Sigmoid colon (tissue), 7 donors: ENCODE measurements at places on chromosomes 11 and 22. TPM values are rescaled to one million over a fixed set of nuclear protein-coding genes. Genes with fewer than 3 reads are reported as not detected.

- H3K27ac ChIP-seq = no peak overlapping the region
- H3K27me3 ChIP-seq = no peaks in the 10 kb centered on the region
- no peak overlapping the region for H3K4me3 ChIP-seq
- DNase-seq = no peak
These were observed 278.4 kb upstream of the PDGFD start for GRCh38 chr11:104442321-104442720.

- no peak overlapping the region for H3K27ac ChIP-seq
- no peaks in the 10 kb centered on the region for H3K36me3 ChIP-seq
- H3K4me1 ChIP-seq = no peaks in the 10 kb centered on the region
These were observed 3.5 kb downstream of the CLDN5 start for GRCh38 chr22:19520566-19521305.

Gene NFAM1
- total RNA-seq = 1.8 TPM

DNA sequence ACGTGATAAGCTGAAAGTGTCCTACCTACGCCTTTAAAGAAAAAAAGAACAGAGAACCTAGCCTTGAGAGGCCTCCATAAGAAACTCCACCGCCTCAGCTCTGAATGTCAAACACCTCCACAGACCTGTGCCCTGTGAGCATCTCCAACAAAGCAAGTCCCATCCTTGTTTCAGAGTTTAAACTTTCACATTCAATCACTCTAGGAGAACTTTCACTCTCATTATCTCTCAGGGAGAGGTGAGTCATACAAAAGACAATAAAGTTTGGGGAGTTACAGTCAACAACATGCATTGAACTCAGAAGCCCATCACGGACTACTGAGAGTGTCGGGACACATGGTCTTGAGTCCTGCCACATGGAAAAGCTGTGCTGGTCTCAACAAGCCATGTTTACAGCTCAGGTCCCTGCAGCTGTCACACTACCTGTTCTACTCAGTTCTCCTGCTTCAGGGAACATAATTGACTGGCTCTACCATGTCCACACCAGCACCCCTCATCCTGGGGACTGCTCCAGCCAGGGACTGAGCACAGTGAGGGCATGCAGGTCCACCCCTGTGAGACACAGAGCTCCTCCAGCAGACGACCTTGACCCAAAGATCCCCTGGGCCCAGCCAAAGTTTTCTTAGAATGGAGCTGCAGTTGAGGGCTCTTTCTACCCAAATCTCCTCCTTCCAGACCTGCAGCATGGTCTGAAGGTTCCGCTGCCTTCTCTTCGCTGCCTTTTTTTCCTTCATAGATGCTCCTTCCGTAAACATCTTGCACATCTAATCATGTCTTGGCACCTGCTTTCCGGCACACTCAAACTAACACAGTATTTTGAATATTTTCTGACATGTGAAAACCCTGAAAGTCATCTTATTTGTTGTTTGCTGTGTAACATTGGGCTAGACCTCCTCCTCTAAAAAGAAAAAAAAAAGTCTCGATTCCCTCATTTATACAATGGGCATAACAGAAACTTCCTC, 114.9 kb downstream of the ETS1 start:
- H3K27ac ChIP-seq = no peak overlapping the region
- H3K27me3 ChIP-seq = no peaks in the 10 kb centered on the region
- H3K36me3 ChIP-seq = no peaks in the 10 kb centered on the region
- peaks cover 45% of the 10 kb centered on the region for H3K4me1 ChIP-seq
- H3K4me3 ChIP-seq = no peak overlapping the region
- DNase-seq = no peak

Gene SYT13
- 4.3 TPM for total RNA-seq

- no peak for DNase-seq
- H3K27me3 ChIP-seq = no peaks in the 10 kb centered on the region
- no peaks in the 10 kb centered on the region for H3K36me3 ChIP-seq
These were observed 39.3 kb downstream of the AMBRA1 start for GRCh38 chr11:46554213-46555147.

DNA sequence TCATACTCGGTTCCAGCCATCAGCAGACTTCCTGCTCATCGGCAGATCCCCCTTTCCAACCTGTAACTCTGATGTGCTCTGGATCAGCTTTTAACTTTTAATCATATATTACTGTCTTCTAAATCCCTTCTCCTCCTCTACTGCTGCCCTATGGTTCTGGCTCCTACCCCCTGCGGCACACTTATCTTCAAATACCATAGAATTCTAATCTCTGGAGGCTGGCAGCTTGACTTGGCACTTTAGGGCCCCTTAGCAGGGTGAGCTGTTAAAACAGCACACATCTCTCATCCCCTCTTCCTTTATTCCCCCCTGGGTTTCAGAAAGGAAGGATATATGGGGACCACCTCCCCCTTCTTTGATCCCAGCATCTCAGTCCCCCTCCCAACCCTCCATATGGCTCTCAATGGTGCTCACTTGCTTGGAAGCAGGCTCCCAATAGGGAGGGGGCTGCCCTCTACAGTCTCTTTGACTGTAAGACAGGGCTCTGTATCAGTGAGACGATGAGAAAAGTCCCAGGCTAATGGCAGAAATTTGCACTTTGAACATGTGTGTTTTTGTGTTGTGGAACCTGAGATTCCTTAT, 4.4 kb upstream of the CNTF start:
- no peak for DNase-seq
- H3K36me3 ChIP-seq = peaks cover 47% of the 10 kb centered on the region
- H3K4me3 ChIP-seq = no peak overlapping the region
- H3K4me1 ChIP-seq = peaks cover 28% of the 10 kb centered on the region

DNA sequence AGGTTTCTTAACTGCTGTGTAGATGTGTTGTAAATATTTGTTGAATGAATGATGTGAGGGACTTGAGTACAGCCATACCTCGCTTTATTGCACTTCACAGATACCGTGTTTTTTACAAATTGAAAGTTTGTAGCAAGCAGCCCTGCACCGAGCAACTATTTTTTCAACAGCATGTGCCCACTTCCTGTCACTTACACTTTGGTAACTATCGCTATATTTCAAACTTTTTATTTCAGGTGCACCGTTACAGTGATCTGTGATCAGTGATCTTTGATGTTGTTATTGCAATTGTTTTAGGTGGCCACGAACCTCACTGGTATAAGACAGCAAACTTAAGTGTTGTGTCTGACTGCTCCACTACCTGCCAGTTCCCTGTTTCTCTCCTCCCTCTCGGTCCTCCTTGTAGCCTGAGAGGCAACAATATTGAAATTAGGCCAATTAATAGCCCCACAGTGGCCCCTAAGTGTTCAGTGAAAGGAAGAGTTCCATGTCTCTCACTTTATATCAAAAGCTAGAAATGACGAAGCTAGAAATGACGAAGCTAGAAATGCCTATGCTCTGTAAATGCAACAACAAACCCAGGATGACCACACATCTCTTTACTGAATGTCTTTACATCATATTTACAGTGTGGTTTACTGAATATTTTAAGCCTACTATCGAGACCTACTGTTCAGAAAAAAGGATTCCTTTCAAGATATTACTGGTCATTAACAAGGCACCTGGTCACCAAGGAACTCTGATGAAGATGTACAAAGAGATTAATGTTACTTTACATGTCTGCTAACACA, 1.0 kb downstream of the SFI1 start:
- H3K36me3 ChIP-seq = no peaks in the 10 kb centered on the region
- DNase-seq = no peak

Gene CHRM4
- 0.55 TPM for total RNA-seq

Gene LUZP2
- 0.83 TPM for total RNA-seq

DNA sequence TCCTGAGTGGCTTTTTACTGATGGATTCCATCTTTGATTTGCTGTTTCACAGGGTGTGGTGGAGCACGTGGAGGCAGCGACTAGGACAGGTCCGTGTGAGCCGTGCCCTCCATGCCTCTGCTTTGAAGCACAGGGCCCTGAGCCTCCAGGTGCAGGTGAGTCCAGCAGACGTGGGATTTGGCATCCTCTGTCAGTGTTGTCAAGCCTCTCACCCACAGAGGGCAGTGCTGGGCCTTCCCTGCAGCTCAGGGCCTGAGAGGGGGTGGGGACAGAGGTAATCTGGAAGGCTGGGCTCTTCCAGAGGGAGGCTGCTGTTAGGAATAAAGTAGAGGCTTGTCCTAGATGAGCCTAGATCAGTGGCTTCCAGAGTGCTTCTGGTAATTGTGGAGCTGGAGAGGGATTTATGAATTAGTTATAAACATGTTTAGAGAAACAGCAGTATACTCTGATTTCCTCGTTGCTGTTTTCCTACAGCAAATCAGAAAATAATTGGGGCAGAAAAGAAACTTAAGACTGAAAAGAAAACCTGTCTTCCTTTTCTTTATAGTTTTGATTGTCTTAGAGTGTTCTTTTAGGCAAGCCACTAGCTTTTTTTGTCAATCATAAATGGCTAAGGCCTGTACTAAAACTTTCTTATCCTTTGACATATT, 65.0 kb downstream of the SFI1 start:
- peak overlapping the region; percentile 27 for H3K27ac ChIP-seq
- no peak overlapping the region for H3K4me3 ChIP-seq
- H3K36me3 ChIP-seq = peaks cover 7% of the 10 kb centered on the region
- no peaks in the 10 kb centered on the region for H3K27me3 ChIP-seq
- peaks cover 6% of the 10 kb centered on the region for H3K4me1 ChIP-seq
- peak; percentile 87 for DNase-seq

Gene XNDC1N
- total RNA-seq = 9.4 TPM

DNA sequence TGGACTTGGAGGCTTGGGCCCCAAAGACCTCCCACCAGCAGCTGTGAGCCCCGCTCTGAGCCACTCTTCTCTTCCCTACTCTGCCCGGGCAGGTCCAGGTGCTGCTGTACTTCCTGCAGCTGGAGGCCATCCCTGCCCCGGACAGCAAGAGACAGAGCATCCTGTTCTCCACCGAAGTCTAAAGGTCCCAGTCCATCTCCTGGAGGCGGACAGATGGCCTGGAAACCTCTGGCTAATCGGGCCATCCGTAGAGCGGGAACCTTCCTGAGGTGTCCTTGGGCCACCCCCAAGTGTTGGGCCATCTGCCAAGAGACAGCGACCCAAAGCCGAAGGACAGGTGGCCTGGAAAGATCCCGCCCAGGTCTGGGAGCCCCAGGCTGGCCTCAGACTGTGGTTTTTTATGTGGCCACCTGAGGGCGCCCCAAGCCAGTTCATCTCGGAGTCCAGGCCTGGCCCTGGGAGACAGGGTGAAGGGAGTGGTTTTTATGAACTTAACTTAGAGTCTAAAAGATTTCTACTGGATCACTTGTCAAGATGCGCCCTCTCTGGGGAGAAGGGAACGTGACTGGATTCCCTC, 135.1 kb downstream of the BCR start:
- no peaks in the 10 kb centered on the region for H3K36me3 ChIP-seq
- DNase-seq = peak; percentile 87
- no peaks in the 10 kb centered on the region for H3K4me1 ChIP-seq
- H3K27ac ChIP-seq = peak overlapping the region; percentile 48
- H3K27me3 ChIP-seq = no peaks in the 10 kb centered on the region

DNA sequence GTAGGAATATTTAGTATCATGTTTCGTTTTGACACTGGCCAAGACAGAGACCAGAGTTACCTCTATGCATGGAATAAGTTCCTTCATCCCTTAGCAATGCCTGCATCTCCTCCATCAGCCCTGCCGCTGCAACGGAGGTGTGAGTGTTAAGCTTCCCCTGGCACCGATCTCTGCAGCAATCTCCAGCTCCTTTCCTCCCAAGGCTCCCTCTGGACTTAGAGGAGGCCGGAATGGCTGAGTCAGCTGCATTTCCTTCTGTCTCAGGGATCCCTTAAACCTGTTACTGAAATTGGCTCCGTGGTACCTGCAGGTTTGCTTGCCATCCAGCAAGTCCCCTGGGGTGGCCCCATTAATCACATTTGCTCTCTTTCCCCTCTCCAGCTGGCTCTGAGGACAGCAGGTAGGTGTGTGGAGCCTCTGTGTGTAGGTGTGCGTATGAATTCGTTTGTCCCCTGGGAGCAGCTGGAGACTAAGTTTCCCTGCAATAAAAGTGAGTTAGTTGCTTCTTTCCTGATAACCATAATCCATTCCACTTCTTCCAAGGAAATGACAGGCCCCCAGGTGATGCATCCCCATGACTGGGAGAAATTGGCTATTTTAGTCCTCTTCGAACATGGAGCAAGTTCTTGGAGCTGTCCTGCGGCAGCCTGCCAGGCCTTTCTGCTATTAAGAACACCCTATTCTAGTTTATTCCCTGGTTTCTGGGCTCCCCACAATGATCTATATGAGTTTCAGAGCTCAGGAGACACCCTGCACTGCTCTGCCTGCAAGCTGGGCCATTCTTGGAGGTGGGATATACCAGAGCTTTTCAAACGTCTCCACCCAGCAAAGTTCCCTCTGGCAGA, 457.2 kb upstream of the CADM1 start:
- no peak for DNase-seq
- no peaks in the 10 kb centered on the region for H3K27me3 ChIP-seq
- H3K27ac ChIP-seq = no peak overlapping the region
- H3K4me1 ChIP-seq = peaks cover 7% of the 10 kb centered on the region

DNA sequence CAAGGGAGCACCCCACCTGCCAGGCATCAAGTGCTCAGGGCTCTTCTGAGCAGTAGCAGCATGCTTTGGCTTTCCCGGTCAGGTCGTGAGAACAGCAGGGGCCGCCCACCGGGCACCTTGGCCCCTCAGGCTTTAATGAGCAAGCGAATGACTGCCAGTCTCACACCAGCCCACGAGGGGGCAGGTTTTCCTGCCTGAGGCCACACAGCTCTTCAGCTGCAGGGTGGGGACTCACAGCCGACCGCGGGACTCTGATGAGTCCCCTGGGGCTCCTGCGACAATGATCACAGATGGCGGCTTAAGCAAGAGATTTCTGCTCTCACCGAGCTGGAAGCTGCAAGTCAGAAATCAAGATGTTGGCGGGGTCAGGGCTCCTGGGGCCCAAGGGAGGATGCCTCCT, 14.3 kb upstream of the FGF19 start:
- H3K36me3 ChIP-seq = no peaks in the 10 kb centered on the region
- H3K27ac ChIP-seq = no peak overlapping the region
- DNase-seq = no peak
- no peaks in the 10 kb centered on the region for H3K4me1 ChIP-seq
- H3K27me3 ChIP-seq = peaks cover 23% of the 10 kb centered on the region

Gene SOX10
- 3.8 TPM for total RNA-seq

DNA sequence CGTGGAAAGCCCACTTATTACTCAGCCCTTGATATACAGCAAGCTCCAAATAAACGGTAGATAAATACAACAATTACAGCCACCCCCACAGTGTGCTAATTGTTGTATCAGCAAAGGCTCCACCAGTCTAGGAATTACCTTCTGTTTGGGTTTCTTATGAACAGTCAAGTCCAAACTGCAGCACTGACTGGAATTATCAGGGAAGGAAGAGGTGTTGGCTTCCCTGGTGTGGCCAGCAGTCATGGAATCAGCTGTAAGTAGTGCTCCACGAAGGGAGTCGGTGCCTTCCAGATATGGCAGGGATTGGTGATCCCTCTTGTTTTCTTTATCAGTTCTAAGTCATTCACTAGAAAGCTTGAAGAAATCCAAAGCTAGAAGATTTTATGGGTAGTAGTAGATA, 209.1 kb downstream of the SNX19 start:
- DNase-seq = no peak
- no peaks in the 10 kb centered on the region for H3K27me3 ChIP-seq
- no peak overlapping the region for H3K27ac ChIP-seq

DNA sequence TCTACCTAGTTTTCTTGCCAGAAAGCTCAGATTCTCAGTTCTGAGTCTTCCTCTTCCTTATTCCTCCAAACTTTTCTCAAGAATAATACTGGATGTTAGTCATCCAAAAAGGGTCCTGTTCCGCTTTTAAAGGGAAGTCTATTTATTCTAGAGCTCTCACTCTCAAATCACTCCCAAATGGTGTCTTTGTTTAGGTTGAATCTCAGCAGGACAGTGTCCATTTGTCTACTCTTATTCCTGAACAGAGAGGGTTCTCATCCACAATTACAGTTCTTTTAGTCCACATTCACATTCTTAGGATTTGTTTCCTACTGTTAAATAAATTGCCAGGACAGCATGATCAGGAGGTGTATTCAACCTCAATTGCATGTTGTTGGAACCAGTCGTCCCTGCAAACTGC, 61.3 kb downstream of the MUC15 start:
- H3K4me3 ChIP-seq = no peak overlapping the region
- no peak for DNase-seq
- no peaks in the 10 kb centered on the region for H3K4me1 ChIP-seq
- no peaks in the 10 kb centered on the region for H3K27me3 ChIP-seq
- H3K27ac ChIP-seq = no peak overlapping the region
- H3K36me3 ChIP-seq = no peaks in the 10 kb centered on the region
